ENCODE measurements at places on chromosomes 16 and 17.

GRCh38 chr17:43873091-43873490 is 26.1 kb downstream of the CD300LG start:
- no peak for DNase-seq

DNA sequence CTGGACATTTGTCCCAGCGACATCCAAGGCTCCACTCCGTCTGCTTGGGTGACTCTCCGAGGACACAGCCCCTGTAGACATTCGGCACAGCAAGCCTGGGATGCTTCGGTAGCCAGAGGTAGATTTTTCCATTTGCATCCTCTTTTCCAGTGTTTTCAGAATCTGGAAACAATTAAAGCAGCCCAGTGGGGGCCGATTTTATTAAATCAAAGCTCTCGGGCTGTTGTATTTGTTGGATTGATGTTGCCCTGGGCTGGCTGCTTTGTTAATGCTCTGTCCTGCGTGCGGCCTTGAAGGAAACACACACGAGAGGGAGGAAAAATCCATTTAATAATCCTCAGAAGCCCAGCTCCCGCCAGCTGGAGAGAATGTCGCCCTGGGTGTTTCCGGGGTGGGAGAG is 158.1 kb upstream of the CIBAR2 start:
- DNase-seq: no peak

GRCh38 chr16:56450275-56450985 is 702 bp downstream of the NUDT21 start:
- peak; percentile 8 for DNase-seq

- peak; percentile 75 for DNase-seq
These were observed 8.0 kb upstream of the VAT1L start for GRCh38 chr16:77780378-77780837.

- peak; percentile 8 for DNase-seq
These were observed 580 bp downstream of the TANC2 start for GRCh38 chr17:62966426-62967204.

DNA sequence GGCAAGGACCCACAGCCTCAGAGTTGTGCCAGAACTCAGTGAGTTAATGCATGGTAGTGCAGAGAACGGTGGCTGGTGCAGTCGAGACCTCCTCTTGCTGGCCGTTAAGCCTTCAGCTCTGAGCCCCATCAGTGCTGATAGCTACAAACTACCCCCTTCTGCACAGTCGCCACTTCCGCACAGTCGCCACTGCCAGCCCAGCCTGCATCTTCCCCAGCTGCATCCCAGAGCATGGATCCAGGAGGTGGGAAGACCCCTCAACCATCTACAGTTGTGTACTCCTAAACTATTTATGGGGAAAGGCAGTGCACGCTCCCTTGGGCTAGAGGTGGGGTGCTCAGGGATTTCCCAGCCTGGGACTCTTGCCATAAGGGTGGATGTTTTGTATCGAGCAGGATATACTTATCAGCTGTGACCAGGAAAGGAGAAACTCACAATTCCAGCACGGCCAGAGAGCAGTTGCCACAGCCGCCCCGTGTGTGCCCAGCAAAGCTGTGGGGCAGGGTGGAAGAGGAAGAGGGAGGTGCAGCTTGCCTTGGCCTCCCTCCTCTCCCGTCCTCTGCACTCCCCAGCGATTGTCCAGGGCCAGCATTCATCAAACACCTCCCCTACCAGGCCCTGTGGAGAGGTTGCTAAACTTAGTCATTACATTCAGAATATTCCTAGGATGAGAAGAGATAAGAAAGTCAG is 49.5 kb upstream of the CMIP start:
- no peak for DNase-seq

DNA sequence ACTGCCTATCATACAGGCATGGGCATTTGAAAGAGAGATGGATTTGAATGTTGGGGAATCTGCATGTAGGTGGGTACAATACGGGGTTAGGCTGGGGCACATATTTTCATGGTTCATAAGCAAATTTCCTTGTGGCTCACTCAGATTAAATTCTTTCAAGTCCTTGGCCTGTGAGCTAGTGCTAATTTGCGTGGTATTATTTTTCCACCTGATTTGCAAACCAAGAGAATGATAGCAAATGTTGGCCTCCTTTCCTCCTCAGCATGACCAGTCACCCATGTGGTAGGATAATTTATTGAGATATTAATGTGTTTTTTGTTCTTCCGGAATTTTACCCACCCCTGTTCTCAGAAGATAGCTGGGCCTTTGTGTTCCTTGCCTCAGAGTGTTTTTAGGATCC is 22.9 kb downstream of the FAM20A start:
- DNase-seq: no peak

DNA sequence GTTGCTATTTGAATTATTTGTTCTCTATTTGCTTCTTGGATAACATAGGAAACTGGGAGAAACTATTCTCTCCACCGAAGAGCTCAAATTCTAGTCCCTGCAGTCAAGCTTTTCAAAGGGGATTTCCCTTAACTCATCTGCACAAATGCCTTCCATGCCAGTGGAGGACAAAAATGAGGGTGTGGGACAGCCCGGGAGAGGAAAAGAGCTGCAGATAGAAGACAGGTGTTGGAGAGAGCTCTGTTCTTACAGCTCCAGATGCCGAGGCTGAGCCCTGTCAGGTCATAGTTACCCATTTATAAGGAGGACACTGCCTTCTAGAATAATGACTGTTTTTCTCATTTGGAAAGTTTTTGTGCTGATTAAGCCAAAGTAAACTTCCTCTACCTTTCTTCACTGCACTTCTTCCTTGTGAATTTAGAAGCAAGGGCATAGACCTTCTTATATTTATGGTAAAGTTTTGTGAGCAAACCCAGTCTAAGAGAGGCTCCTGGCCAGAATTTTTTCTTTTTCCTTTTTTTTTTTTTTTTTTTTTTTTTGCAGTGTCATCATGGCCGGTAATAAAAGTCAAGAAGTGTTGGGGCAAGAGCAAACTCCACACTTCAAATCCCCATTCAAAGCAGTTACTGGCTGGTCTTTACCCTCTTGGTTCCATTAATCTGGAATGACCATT is 177.2 kb downstream of the ABCC12 start:
- DNase-seq: no peak

DNA sequence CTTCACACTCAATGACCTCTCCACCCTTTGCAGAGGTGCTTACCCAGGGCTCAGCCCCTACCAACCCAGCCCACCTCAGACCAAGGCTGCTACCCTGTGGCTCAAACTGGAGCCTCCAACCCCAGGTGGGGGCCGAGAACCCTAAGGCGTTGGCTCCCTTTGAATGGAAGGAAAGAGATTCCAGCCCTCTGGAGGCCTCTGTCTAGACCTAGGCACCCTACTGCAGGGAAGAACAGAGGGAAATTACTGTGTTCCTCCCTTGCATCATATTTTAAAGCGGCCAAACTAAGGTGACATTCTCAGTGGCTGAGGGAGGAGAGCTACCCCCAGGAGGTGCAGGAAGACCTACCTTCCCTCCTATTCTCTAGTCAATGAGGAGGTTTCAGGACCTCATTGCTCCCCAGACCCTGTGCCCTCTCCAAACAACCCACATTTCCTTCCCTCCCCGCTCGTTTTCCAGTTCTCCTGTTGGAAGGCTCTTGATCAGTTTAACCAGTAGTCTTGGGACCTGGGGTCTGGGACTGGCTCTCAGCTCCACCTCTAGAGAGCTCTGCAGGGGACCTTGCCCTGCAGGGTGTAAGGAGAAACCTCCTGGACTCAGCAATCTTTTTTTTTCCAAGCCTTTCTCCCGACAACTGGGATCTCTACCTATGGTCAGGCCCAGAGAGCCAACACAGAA is 5.5 kb upstream of the HOXB8 start:
- no peak for DNase-seq

DNA sequence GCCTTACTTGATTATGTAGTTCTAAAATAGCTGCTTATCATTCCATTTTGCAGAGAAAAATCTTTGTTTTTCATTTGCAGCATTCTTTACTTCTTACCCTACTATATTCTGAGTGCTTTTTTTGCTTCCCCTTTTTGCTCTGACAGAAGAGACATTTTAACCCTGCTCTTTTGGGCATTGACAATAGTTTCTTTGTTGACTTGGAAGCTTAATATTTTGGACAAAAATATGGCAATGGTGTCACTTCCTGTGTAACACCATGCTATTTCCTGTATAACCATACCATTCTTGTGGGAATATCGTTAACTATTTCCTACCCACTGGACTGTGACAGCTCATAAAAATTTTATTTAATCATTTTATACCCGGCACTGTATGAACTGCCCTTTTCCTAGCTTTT is 747.1 kb downstream of the CDH8 start:
- peak; percentile 48 for DNase-seq

GRCh38 chr16:2706085-2706484 is 13.9 kb downstream of the PRSS27 start:
- no peak for DNase-seq

GRCh38 chr17:70336411-70336810 is 167.1 kb downstream of the KCNJ2 start:
- no peak for DNase-seq

GRCh38 chr16:83356266-83356665 is 451.5 kb upstream of the HSBP1 start:
- DNase-seq: peak; percentile 40

DNA sequence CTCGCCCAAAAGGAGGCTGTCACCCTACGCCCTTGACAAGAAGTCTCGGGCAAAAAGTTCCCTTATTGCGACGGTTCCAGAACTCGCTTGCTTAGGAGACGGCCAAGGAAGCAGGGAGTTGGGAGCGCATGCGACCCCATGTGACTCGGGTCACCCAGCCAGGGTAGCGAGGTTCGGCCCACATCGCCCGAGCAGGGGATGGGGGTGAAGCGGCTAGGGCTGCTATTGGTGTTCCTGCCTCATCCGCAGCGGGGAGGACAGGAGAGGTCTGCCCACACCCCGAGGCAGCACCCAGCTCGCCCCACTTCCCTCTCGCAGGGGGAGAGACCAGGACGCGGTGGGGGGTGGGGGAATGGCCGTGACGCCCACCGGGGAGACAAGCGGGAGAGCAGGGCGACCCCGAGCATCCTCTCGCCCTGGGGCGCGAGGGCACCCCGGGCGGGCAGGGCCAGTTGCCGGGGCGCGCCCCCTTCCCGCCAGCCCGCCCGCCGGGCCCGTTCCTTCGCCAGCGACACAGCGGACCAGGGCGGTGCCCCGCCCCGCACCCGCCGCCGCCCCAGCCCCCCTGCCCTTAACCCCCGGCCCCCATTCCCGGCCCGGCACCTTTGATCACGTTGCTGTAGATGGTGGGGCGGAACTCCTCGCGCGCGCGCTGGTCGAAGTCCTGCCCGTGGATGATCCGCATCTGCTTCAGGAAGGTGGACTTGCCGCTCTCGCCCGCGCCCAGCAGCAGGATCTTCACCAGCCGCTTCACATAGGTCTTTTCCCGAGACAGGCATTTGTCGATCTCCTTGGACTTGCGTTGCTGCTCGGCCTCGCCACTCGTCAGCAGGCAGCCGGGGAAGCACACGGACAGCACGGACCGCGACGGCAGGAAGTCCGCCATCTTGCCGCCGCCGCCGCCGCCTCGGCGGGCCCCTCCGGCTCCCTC is 567 bp downstream of the GNA13 start:
- no peak for DNase-seq

DNA sequence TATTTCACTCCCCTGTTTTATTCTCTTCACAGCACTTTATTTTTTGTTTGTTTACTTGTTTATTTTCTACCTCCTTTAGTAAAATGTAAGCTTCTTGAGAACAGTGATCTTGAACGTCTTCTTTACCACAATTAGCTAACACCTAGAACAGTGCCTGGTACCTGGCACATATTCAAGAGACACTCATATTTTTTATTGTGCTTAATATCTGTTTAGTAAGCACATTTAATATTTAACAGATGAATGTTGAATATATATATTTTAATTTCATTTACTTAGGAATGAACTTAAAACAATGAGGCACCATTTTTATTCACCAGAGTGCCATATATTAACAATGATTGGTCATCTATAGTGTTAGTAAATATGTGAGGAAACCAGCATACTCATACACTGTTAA is 130.2 kb downstream of the STXBP4 start:
- no peak for DNase-seq

DNA sequence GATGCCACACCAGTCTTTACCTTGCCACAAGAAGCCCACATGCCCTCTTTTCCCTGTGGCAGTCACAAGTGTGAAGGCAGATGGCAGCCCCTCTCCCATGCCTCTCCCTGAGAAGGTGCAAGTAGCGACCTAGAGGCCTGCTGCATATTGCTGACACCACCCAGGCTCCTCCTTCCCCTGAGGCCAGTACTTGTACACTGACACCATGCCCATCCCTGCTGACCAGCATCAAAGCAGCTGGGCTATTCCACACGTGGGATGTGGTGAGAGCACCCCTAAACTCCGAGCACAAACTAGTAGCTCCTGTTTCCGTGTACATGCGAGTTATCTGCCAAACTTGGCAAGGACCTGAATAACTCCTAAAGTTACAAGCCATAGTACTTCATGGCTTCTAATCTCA is 149.4 kb downstream of the AATF start:
- no peak for DNase-seq

- DNase-seq: no peak
These were observed 168.0 kb upstream of the FOXF1 start for GRCh38 chr16:86342161-86342834.

GRCh38 chr17:57966246-57966645 is 11.0 kb upstream of the CUEDC1 start:
- DNase-seq: no peak

GRCh38 chr16:25636662-25637061 is 55.1 kb upstream of the HS3ST4 start:
- DNase-seq: no peak

GRCh38 chr17:19728084-19728495 is 11.7 kb upstream of the SLC47A2 start:
- peak; percentile 26 for DNase-seq

- DNase-seq: no peak
These were observed 2.0 kb downstream of the GPS1 start for GRCh38 chr17:82053556-82054263.

DNA sequence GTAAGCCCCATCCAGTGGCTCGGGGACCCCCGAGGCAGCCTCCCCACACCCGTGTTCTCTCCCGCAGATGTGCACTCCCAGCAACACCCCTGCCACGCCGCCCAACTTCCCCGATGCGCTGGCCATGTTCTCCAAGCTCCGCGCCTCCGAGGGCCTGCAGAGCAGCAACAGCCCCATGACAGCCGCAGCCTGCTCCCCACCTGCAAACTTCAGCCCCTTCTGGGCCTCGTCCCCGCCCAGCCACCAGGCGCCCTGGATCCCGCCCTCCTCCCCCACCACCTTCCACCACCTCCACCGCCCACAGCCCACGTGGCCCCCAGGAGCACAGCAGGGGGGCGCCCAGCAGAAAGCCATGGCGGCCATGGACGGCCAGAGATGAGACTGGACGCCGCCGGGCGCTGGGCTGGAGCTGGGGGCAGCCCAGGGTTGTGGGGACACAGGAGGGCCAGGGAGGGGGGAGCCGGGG is 5.0 kb downstream of the UBALD2 start:
- no peak for DNase-seq

All from kidney capillary endothelial cell (primary cell).